ENCODE measurements at places on chromosomes 2 and 18.

DNA sequence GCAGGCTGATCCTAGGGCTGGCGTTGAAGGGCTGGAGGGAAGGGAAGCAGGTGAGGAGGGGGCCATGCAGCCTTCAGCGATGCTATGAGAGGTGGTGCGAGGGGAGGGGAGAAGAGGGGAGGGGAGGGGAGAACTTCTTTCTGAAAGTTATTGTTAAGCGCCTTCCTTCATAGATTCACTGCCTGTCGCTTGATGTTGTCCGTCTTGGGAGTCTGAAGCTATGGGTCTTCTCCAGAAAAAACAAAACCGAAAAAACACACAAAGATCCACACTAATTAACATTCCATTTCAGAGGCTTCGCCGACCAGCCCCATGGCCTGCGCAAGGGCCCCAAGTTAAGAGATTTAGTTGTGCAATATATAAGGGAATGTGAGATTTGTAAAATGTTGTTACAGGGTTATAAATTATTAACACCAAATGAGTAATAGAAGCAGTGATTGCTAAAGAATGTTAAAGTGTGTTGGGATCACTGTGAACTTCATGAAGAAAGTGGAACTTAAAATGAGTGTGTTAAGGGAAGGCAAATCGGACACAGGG lies 758 bp downstream of the CFAP221 start:
- DNase-seq: peak; percentile 26

- no peak for DNase-seq
Observed at GRCh38 chr2:67002618-67003371, 394.3 kb upstream of the ETAA1 start.

- DNase-seq: no peak
Observed at GRCh38 chr2:203875471-203875870, 7.9 kb downstream of the CTLA4 start.

DNA sequence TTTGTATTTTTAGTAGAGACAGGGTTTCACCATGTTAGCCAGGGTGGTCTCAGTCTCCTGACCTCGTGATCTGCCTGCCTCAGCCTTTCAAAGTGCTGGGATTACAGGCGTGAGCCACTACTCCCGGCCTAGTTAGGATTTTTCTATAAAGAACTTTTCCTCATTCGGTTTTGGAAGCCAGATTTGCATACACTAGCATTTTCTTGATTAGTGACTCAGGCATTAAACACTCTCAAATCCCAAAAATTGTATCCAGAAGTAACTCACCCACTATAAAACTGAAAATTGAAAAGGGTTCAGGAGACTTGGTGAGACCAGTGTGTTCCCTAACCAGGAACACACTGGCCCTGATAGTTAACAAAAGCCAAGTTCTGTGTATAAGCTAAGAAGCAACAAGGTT lies 25.2 kb downstream of the EIF2AK3 start:
- DNase-seq: no peak

- no peak for DNase-seq
Observed at GRCh38 chr2:237736783-237737182, 61.8 kb upstream of the RBM44 start.

DNA sequence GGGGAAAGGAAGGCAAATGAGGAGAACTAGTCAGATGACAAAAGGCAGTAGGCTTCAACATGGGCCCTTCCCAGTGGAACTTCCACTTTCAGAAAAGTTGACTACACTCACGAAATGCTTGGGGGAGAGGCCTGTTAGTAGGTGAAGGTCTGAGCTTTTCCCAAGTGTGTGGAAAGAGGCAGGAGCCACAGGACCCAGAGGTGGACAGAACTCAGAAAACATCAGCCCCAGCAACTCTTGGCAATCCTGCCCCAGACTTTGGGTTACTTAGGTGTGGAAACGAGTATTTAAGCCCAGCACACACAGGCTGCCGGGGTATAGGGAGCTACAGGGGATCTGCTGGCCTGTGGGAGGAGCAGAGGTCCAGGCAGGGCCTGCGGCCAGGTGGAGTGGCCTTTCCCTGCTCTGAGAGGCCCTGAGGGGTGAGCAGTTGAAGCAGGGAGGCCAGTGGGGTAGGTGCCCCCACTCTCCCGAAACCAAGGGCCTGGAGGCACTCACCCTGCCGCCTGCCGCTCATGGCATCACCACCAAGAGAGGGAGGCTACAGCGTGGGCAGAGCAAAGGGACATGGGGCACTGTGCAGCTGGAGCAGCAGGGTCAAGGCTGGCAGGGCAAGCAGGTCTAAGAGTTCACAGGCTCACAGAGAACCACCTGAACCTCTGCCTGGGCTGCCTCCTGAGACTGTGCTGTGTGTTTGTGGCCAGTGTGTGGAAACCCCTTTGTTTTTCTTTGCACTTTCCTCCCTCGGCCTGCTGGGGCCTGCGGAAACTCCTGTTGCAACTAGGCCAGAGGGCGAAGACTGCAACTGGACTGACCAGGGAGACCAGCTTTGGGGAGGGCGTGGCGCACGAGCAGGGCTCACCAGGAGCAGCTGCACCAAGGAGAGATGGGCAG lies 130.7 kb upstream of the SERTAD2 start:
- DNase-seq: no peak

- no peak for DNase-seq
Observed at GRCh38 chr2:104854498-104855220, 744 bp downstream of the POU3F3 start.

GRCh38 chr18:70425236-70425635 lies 136.4 kb downstream of the SOCS6 start:
- DNase-seq: no peak

GRCh38 chr18:76398896-76399612 lies 96.0 kb downstream of the ZNF516 start:
- peak; percentile 82 for DNase-seq

- DNase-seq: peak; percentile 52
Observed at GRCh38 chr2:230749111-230749510, 36.5 kb downstream of the CAB39 start.

DNA sequence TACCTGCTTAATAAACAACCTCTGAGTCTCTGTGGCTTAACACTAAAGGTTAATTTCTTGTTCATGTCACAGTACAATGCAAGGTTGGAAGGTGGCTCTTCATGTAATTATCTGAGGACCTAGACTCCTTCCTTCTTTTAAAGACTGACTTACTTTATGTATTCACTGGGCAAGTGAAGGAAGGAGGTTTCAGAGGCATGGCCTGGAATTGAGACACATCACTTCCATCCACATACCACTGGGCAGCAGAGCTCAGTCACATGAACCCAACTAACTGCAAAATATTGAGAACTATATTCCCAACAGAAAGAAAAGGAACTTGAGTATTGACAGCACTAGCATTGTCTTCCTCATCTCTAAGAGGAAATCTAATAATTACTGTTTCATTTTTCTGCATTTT lies 57.5 kb upstream of the FN1 start:
- no peak for DNase-seq

DNA sequence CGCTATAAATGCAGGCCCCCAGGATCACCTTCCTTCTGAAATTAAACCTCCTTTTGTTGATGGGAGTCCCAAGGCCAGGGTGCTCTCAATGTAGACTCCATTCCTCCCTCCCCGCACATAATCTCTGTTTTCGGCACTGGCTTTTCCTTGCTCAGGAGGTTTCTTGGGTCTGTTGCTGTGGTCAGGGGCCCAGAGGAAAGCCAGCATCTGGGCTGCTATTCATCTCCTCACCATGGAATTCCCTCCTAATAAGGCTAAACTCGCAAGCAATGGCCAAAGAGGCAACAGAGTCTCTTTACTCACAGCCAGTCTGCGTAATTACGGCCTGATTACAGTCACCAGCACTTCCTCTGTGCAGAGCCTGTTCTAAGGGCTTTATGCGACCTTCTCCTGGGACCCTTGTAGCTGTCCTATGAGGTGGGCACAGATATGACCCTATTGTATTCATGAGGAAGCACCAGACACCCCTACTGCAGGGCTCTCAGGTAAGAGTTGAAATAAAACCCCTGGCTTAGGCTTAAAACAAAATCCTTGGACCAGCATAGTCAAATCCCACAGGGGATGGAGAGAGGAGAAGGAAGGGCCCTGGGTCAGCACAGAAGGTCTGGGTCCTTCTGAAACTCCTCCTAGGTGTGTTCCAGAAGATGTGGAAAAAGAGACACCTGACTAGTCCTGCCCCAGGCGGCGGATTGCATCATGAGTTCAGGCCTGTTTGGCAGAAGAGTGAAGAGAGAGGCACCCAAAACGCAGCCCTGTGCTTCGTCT lies 105.0 kb upstream of the SH3BP4 start:
- DNase-seq: no peak

GRCh38 chr2:105388971-105389381 lies 9.9 kb downstream of the FHL2 start:
- DNase-seq: peak; percentile 93

GRCh38 chr18:25237571-25238267 lies 114.2 kb downstream of the ZNF521 start:
- no peak for DNase-seq

- no peak for DNase-seq
Observed at GRCh38 chr2:232350804-232351685, 27.5 kb upstream of the ALPP start.

- no peak for DNase-seq
Observed at GRCh38 chr18:62838475-62839098, 123.2 kb downstream of the PHLPP1 start.

DNA sequence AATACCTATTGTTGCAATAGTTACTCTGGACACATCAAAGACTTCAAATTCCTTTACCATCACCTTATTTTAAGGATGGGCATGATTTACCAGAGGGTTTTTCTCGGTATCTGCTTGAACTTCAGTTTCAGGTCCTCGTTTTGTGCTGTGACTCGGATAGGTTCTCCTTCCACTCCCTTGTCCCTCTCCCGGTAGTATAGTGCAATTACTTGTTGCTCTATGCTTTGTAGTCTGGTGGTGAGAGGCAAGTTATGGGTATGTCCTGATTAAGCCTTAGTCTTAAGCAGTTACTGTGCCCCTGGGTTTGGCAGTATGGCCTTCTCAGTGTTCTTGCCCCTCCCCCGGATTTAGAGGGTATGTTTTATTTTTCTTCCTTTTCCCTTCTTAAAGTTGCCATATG lies 96.6 kb downstream of the RHBDD1 start:
- no peak for DNase-seq

DNA sequence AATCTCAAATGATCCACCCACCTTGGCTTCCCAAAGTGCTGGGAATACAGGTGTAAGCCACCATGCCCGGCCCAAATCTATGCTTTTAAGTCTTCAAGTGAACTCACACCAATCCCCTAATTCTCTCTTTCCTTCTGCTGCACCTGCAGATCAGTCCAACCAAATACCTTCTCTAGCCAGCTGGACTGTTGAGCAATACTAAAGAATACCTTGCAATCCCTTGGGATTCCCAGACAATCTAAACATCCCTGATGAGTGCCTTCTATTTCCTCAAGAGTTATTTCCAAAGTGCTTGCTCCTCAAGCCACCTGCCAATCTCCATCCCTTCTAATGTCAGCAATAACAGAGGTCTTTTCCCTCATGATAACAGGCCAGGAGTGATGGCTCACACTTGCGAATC lies 48.6 kb downstream of the SF3B1 start:
- DNase-seq: no peak

GRCh38 chr18:50649821-50650220 lies 89.9 kb downstream of the MAPK4 start:
- DNase-seq: peak; percentile 55

DNA sequence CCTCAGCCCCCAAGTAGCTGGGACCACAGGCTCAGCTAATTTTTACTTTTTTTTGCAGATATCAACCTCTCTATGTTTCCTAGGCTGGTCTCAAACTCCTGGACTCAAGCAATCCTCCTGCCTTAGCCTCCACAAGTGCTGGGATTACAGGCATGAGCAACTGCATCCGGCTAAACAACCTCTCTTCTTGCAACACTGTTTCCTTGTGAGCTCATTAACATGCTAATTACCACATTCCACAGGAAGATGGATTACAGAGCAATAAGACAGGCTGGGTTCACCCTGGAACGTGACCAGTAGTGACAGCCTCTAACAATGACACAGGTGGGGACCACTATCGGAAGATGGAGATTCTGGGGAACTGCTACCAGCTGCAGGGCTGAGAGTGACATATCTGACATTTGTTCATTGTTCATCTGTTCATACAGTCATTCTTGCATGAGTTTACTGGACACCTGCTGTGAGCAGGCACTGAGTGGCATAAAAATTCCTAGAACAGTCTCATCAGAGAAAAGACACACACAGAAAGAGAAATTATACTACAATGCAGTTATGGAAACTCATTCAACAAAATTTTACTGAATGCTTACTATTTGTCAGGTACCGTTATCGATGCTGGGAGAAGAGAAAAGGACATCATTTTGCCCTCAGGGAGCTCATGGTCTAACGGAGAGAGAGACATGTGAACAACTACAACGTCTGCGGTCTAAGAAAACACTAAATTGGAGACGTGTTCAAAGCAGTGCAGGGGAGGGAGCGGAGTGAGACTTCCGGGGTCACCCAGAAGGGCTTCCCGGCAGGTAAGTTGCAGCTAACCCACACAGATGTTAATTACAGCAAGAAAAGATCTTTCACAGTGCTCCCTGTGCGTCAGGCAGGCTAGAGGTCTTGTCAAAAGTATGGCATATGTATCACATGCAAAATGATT lies 37.6 kb downstream of the PROC start:
- no peak for DNase-seq

- no peak for DNase-seq
Observed at GRCh38 chr18:31398191-31398590, 21.6 kb downstream of the DSG4 start.

GRCh38 chr2:49033394-49034185 lies 120.7 kb downstream of the FSHR start:
- DNase-seq: no peak

DNA sequence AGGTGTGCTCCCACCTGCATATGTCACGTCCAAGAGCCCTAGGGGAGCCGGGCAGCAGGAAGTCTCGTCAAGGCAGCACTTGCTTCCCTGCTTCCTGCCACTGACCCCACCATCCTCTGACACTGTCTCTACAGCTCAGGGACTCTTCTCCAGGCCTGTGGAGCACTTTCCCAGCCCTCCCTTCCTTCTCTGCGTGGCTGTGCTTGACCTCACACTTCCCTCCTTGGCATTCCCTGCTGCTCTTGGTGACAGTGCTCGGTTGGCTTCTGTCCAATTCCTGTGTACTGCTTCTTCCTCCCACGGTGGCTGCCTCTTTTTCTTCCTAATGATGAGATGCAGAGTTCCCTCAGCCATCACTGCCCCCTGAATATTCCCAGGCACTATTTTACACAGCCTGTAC lies 2.8 kb downstream of the CIDEA start:
- DNase-seq: peak; percentile 26

- DNase-seq: peak; percentile 55
Observed at GRCh38 chr2:170895023-170895757, 33.9 kb upstream of the GORASP2 start.

DNA sequence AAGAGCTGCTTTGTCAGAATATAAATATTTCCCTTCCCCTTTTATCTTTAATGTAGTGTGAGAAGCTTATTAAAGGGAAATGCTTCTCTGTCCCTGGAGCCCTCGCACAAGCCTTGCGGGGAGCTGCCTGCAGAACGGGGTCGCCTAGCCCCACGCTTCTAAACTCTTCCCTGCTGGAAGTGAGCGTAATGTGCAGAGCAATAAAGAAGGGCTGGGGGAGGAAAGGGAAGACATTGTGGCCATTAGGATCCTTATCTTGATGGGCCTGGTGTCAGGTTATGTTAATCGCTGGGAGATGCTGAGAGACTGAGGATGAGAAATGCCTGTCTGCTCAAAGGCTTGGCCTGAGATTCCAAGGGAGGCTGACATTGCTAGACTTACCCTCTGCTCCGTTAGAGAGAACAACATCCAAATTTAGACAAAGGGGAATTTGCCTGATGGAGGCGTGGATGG lies 18.9 kb upstream of the FZD7 start:
- no peak for DNase-seq

Measured in fibroblast of mammary gland (primary cell).